ENCODE measurements at places on chromosomes 4 and X.

DNA sequence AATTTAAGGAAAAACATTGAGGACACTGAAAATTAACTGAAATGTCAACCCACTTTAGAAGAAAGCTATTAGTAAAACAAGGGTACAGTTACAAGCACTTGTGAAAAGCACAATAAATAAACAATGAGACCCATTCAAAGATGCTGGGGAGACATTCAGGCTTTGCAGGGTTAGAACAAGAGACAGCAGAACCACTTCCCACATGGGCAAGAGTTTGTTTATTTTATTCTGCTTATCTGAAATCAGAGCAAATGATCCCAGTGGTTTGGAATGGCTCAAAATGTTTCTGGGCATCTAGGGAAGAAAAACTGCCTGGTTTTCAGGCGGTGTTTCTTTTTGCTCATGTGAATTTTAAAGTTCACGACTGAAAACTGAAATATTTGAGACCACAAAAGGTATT, 42.4 kb downstream of the PPP3CA start:
- DNase-seq: no peak

DNA sequence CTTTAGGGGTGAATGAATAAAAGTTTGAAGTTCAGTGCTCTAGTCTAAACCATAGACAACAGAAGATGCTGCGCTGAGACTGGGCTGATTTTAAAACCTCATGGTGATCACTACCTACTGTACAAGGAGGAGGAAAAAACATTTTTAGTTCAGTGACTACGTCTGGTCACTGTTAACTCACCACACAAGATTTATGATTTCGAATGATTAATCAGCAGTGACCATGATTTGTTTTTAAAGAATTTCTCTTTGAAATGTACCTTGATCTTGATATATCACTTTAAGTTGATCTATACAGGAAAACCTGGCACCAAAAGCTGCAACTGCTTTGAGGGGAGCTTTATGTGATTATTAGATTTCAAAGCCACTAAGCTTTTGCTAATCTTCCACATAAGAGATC, 286.3 kb downstream of the PDGFC start:
- DNase-seq: no peak

- no peak for DNase-seq
Observed at GRCh38 chrX:38347136-38347535, 5.3 kb upstream of the OTC start.

GRCh38 chrX:117325706-117326105, 790.9 kb downstream of the KLHL13 start:
- DNase-seq: no peak

- no peak for DNase-seq
Observed at GRCh38 chrX:103747163-103747562, 29.5 kb upstream of the PLP1 start.

- DNase-seq: no peak
Observed at GRCh38 chr4:26345565-26345938, 24.7 kb downstream of the RBPJ start.

DNA sequence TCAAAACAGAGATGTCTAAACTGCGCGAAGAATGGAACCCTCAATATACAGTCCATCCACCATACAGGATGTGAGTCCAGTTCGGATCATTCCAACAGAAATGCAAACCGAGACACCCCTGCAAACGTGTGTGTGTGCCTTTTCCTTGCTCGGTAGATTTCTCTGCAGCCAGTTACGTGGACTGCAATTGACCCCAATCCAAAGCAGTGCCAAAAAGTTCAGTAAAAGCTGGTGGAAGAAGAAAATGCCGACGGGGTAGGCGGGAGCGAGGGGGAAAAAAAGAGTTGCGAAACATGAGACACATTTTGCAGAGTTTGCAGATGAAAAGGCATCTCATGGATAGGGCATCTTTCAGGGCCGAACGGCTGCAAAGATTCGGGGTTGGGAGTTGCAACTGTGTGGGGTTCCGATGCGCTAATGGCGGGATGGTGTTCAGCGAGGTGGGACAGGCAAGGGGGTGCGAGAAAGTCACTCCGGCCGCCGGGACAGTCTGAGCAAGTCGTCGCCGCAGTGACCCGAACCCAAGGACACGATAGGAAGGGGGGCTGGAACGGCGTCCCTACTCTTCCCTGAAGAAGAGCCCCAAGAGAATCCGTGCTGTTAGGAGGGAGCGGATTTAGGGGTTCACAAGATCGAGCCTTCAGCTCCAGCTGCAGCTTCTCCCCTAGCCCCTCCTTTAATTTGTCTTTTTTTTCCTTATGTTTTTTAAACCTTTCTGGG, 3.8 kb downstream of the PHOX2B start:
- no peak for DNase-seq

Data from stimulated activated CD8-positive, alpha-beta memory T cell treated with anti-CD3 and anti-CD28 coated beads, Interleukin-4, amount 100 ng/mL, for 1 hour (primary cell).